ENCODE measurements at places on chromosomes 2 and 18.

DNA sequence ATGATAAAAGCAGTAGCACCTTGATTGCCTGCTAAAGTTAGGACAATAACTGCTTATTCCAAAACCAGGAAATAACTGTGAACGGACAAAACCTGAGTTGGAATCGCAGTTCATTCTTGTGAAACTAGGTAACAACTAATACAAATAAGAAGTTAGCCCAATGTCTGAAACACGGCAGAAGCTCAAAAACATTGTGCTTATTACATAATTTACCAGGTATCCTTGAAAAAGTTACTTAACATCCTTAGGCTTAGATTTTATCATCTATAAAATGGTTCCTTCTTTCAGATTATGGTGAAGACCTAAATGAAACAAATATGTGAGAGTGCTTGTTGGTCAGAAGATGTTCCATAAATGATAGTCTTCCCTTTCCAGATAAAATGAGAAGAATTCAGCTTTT lies 32.4 kb downstream of the RTN4 start:
- DNase-seq: no peak

GRCh38 chr2:239824046-239824694 lies 201.0 kb downstream of the NDUFA10 start:
- peak; percentile 51 for DNase-seq

- no peak for DNase-seq
Measured at GRCh38 chr2:38823386-38823785, 45.4 kb downstream of the GEMIN6 start.

DNA sequence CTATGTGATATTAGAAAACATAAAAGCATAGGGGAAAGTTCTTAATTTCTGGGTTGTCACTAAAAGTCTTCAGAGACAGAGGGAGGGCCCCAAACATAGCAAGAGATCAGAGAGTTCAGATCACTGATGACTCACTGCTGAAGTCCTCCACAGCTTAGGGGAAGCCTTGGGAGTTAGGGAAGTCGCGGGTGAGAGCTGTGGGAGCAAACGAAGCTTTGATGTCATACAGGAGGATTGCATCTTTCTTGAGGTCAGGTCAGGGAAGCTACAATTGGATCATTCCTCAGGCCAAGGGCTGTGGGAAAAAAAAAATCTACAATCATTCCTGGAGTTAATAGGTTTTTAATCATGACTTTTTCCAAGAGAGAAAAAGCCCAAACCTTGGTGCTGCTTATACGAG lies 96.2 kb downstream of the COPS8 start:
- DNase-seq: no peak

GRCh38 chr18:34848695-34849094 lies 138.6 kb downstream of the DTNA start:
- DNase-seq: no peak

DNA sequence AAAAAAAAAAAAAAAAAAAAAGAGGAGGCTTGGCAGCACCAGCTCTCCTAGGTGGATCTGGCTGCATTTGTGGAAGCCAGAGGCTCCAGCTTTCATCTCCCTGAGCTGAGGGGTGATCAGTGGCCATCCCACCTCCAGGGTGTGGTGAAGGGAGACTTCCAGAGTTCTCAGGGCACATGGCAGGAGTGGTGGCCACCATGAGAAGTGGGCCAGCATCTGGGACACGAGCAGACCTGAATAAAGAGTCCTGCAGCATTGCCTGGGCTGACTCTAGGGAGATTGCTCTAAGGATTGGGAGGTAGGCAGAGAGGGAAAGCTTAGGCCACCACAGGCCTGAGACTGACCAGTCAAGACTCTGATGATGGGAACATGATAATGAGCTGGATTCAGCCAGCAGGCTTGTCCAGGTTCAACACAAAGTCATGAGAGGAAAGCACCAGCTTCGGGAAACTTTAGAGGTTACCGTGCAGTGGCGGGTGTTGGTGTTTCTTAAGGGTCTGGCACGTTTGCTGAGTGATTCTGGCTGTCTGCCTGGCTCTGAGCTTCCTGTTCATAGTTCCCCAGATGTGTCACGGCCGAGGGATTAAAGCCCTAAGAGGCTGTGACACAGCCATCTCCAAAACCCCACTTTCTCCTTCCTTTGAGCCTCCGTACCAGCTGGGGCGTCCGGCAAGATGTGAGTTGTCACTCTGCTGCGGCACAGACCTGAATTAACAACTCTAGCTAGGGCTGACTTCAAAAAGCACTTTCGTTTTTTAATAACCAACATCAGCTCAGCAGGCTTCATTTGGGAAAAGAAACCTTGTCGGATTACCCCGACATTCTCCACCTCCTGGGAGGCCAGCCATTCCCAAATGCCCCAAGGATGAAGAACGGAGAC lies 38.3 kb upstream of the IL1R1 start:
- no peak for DNase-seq

- no peak for DNase-seq
Measured at GRCh38 chr18:32607816-32608215, 137.1 kb upstream of the GAREM1 start.

DNA sequence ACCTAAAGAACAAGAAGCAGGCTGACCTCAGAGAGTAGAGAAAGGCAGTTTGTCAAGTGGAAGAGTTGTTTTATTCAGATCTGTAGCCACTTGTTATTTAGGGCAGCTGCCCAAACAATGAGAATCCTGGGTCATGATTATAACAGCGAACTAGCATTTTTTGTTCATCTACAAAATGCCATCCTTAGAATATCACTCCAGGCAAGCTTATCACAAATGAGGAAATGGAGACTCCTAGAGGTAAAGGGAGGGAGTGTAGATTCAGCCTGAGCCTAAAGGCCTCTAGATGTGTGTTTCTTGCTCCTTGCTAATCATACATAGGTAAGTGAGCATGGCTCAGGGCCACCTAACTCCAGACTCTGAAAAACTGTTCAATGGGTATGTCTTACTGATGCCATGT lies 126.1 kb downstream of the HNMT start:
- DNase-seq: no peak

- DNase-seq: no peak
Measured at GRCh38 chr2:6683516-6683915, 182.2 kb downstream of the CMPK2 start.

DNA sequence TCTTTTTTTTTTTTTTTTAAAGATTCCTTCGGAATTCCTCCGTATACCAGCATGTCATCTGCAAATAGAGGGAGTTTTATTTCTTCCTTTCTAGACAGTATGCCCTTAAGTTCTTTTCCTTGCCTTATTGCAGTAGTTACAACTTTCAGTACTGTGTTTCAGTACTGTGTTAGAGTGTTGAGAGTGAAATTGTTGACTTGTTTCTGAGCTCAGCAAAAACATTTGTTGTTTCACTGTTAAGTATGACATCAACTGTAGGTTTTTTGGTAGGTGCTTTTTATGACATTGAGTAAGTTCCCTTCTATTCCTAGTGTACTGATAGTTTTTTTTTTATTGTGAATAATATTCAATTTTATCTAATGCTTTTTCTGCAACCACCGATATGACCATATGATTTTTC lies 43.9 kb downstream of the ACVR2A start:
- DNase-seq: no peak

DNA sequence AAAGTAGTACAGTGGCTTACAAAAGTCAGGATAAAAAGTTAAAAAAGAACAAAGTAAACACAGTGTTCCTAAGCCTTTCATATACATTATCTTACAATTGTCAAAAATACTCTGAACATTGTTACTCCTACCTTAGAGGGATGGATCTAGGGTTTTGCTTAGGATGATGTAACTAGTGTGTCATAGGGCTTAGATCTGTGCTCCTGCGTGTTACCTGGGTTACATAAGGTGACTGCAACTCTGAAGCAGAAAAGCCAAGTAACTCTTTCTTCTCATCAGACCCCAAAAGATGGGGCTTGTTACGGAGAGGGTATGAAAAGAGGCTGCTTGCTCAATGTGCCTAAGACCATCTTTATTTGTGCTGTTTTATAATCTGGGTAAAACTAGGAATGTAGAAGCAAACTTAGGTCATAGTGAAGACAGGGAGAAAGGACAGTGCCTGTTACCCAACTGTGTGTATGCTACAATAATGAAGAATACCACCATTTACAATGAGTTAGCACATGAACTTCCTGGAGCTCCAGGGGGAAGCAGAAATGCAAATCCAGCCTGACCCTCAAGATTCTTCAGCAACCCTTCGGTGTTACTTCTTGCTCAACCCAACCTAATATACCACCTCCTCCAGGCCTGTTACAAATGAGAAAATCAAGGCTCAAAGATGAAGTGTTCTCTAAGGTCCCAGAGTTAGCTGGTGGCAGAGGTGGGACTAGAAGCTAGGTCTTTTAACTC lies 42.0 kb upstream of the STK17B start:
- DNase-seq: no peak
